Stimulated activated CD8-positive, alpha-beta memory T cell treated with anti-CD3 and anti-CD28 coated beads, Interleukin-4, amount 100 ng/mL, for 1 hour (primary cell): ENCODE measurements at places on chromosomes 5 and 9.

- no peak for DNase-seq
Observed at GRCh38 chr5:102759700-102760099, 4.6 kb downstream of the PAM start.

DNA sequence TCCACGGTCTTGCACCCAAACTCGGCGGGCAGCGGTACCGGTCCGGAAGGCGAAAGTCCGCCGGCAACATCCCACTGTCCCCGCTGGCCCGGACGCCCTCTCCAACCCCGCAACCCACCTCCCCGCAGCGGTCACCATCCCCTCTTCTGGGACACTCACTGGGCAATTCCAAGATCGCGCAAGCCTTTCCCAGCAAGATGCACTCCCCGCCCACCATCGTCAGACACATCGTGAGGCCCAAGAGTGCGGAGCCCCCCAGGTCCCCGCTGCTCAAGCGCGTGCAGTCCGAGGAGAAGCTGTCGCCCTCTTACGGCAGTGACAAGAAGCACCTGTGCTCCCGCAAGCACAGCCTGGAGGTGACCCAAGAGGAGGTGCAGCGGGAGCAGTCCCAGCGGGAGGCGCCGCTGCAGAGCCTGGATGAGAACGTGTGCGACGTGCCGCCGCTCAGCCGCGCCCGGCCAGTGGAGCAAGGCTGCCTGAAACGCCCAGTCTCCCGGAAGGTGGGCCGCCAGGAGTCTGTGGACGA lies 33.3 kb downstream of the CD180 start:
- DNase-seq = no peak

GRCh38 chr5:44365345-44365744 lies 23.9 kb downstream of the FGF10 start:
- no peak for DNase-seq

- no peak for DNase-seq
Observed at GRCh38 chr5:137995749-137996128, 37.1 kb downstream of the FAM13B start.

- no peak for DNase-seq
Observed at GRCh38 chr5:134053314-134053839, 48.6 kb upstream of the VDAC1 start.

DNA sequence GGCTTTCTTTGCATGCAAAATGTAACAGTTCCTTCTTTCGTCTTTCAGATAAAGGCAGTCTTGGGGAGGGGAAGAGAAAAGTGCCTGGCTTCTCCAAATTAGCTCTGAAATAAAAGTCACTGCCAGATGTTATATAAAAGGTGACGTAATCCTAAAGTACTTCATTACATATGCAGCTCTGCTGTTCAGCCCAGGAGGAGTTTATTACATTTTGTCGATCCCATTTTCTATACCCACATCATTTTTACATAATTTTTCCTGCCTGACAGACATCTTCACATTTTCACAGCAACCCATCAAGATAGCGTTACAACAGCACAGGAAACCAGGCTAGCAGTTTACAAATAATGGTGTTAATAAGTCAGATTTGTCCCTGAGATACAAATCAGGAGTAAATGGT lies 86.7 kb upstream of the SLC30A5 start:
- DNase-seq = no peak

DNA sequence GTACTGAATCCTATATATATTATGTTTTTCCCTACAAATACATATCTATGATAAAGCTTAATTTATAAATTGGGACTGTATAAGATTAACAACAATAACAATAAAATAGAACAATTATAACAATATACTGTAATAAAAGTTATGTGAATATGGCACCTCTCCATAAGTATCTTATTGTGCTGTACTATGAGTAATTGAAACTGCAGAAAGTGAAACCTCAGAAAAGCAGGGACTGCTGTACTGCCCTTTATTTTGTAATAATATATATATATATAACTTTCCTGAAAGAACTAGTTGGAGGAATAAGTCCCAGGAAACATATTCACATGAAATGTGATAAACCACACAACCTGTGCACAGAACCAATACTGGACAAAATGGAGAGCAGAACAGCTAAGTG lies 77.3 kb downstream of the PAM start:
- no peak for DNase-seq

DNA sequence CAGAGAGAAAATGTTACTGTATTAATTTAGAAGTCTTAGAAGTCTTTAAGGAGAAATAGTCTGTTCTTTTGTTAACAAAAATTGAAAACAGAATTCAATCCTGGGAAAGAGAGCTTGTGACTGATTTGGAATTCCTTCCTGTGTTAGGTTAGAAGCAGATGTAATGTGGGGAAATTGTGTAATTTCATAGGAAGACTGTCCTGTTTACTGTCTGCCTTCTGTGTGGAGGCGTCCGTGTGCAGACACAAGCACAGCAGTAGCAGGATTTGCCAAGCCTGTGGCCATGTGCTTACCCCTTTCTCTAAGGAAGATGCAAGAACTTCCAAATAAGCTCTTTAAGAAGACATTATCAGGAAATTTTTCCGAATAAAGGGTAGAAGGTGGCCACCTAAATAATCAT lies 36.7 kb upstream of the F2R start:
- no peak for DNase-seq

DNA sequence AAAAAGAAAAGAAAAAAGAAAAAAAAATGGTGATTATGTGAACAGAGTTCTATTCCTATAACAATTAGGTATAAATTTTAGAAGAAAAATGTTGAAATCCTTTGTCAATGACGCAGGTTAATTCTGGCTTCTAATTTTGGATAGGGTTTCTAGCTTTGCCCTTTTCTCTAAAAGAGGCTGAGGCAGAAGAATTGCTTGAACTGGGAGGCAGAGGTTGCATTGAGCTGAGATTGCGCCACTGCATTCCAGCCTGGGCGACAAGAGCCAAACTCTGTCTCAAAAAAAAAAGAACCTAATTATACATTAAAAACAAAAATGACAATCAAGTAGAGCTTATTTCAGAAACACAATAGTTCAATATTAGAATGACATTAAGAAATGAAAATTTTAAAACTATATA lies 2.9 kb downstream of the STXBP1 start:
- DNase-seq = no peak
